Endothelial cell of umbilical vein (primary cell): ENCODE measurements at places on chromosomes 12 and 14.

DNA sequence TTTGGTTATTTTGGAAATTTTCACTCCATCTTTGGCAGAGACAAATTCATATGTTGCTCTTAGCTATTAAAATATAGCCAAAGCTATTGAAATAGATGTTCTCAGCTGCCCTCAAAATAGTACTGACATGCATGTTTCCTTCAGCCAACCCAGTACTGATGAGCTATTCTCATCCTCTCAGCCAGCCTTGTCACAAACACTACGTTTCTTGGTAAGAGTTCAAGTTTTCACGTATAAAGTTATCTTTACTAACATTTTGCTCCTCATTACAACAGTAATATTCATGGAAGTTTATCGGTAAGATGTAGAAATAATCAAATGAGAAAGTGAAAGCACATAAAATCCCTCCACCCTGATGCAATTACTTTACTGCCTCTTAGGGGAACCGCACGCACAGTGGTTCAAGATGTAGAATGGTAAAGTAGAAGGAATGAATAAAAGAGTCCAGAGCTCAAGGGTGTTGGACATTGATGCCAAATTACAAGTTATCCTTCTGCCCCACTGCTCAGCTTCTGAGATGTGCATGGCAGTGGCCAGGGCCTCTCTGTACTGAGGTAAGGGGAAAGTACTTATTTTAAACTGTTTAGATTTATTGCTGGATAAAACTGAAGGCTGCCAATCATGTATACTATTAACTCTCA, 20.7 kb downstream of the GCH1 start:
- DNase-seq, result peak; percentile 79

- no peak for DNase-seq
Observed at GRCh38 chr14:97408503-97408902, 611.3 kb downstream of the VRK1 start.

- no peak for DNase-seq
Observed at GRCh38 chr14:80973931-80974641, 18.7 kb downstream of the TSHR start.

GRCh38 chr14:51963286-51963685, 26.1 kb upstream of the RTRAF start:
- DNase-seq, result peak; percentile 64

- DNase-seq, result no peak
Observed at GRCh38 chr12:100800723-100801122, 6.1 kb downstream of the ANO4 start.

DNA sequence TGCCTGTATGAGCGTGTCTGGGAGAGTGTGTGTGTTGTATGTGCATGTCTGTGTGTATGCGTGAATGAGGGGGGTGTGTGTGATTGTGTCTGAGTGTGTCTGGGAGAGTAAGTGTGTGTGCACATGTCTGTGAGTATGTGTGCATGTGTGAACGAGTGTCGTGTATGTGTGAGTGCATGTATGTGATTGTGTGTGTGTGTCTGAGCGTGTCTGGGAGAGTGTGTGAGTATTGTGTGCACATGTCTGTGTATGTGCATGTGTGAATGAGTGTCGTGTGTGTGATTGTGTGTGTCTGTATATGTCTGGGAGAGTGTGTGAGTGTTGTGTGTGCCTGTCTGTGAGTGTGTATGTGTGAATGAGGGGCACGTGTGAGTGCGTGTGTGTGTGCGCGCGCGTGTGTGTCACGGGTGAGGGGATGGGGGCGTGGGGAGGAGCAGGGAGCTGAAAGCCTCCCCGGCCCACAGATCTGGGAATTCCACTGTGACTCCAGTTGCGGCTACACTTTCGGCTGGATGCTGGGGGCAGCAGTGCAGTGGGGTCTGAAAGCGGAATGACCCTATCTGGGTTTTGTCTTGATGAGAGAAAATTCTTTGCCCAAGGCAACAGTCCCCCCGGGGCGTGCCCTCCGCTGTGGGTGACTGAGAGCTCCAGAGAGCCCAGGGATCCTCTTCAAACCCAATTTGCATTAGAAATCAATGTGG, 138.1 kb upstream of the MED13L start:
- no peak for DNase-seq

DNA sequence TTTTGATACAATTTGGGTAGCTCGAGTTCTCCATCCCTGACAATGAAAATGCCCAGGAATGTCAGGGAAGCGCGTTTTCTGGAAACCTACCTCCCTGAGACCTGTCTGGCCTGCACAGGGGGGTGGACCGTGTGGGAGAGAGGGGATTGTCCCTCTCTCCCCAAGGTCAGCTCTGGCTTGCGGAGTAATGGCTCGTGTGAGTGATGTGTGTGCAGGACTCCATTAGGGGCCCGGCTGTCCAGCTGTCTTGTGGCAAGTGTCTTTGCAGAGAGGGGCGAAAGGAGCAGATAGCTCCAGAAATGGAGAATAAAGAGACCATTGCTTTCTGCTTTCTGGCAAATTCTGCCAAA, 215.3 kb downstream of the CHST11 start:
- no peak for DNase-seq

DNA sequence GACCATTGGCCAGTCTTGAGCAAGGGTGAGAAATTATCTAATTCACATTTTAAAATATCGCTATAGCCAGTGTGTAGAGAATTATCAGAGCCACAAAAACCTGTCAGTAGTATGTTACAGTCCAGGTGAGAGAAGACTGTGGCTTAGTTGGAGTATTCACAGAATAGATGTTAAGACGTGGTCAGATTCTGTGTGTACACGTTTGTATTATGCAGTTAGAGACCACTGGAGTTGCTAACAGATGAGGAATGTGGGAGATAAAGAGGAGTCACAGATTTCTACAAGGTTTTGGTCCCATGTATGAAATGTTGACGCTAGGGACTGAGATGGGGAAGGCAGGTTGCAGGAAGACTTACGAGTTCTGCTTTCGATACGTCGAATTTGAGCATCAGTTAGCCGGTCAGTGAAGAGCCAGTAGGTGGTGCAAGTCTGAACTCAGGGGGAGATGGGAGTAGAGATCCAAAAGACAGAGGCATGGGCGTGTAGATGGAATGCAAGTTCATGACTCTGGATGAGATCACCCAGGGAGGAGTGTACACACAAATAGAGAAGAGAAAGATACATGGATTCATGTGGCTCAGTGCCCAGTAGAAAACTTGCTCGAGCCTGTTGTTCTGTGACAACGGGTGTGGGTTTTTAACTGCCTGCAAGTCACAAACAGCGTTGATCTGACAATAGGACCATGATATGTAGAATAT, 114.8 kb upstream of the FLRT2 start:
- peak; percentile 67 for DNase-seq

DNA sequence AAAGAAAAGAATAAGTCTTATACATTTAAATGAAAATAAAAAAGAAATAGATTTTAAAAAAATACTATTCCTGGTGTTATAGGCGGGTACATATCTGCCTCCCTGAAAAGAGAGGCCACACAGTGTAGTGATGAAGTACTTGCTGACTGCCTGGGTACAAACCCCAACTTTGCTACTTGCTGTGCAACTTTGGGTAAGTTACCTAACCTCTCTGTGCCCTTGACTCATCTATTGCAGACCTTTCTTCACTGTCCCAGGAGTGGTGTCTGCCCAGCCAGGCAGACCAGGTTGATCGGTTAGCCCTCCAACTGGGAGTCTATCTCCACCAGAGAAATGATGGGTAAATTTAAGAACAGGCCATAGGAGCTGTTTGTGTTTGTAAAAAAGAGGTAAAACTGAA, 82.0 kb downstream of the SLC24A4 start:
- DNase-seq, result no peak

DNA sequence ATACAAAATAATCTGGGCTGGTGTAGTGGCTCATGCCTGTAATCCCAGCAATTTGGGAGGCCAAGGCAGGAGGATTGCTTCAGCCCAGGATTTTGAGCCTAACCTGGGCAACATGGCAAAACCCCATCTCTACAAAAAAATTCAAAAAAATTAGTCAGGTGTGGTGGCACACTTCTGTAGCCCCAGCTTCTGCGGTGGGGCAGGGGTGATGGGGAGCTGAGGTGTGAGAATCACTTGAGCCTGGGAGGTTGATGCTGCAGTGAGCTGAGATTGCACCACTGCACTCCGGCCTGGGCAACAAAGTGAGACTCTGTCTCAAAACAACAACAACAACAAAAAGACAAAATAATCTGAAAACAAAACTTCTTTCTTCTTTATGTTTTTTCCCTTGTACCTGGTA, 66.0 kb downstream of the TC2N start:
- DNase-seq, result no peak

DNA sequence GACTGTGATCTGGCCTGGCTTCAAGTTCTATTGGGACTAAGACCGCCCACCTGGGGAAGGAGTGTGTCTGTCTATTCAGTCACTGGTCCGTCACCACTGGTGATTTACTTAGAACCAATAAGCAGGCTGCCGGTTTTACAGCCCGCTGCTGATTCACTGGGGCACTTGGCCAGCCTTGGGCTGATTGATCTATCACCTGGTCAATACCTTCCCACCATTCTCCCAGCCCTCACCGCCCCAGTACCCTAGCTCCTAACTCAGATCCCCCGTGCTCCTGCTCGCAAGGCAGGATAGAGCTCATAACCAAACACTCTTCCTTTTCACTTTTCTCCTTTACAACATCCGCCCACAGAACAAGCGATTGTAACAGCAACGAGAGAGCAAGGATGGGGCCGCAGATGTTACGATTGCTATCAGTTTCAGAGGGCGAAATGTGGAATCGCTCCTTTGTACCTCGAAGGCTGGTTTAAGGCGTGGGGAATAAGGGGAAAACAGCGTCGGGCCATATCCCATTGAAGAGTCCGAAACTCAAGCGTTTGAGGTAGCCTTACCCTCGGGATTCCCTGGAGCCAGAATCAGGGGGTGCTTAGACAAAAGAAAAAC, 672 bp downstream of the RDH11 start:
- peak; percentile 90 for DNase-seq

DNA sequence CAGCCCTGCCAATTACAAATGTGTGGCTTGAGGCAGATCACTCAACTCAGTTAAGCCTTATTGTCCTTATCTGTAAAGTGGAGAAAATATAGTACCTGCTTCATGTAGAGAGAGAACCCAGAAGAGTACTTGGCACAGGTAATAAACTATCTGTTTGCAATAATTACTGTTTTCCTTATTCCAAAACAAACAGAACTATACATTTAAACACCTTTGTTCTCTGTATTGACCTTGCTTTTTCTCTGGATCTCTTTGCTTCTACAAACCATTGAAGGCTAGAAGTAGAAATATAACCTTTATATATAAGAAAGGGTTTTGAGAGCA, 70.8 kb upstream of the SRSF5 start:
- no peak for DNase-seq

- DNase-seq, result no peak
Observed at GRCh38 chr12:59142183-59142790, 222.0 kb upstream of the LRIG3 start.

DNA sequence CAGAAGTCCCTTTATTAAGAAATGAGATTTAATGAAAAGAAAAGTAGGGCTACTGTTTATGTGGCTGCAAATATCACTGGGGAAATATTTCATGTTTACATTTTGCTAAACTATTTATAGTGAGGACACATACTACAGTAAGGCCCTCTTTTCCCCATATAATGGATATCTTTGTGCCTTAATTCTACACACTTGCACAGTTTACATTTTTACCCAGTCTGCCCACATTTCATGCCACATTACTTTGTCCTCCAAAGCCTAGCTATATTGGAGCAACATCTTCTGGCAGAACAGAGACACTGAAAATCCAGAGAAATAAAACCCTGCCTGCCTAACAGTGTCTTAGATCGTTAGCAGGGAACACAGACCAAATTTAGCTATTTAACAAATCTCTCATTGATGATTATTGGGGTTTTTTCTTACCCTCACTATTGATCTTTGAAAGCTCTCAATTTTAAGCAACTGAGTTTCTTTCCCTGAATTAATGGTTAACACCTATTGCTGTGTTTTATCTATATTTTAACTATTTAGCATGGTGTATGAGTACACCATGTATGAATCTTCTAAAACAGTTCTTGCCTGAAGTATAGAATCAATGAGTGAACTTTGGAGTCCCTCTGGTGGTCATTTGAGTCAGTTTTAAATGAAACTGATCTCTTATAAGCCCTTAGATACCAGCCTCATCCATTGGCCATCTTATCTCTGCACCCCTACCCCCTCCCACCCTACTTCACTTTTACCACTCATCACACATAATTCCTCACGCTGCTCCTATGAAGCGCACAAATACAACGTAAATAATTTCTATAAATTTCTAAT, 170.2 kb downstream of the BCAT1 start:
- peak; percentile 39 for DNase-seq
